AG20443 (cell line): ENCODE measurements at places on chromosomes 11 and 22.

- no peak for DNase-seq
These were observed 413.4 kb upstream of the LRRC4C start for GRCh38 chr11:41872870-41873269.

DNA sequence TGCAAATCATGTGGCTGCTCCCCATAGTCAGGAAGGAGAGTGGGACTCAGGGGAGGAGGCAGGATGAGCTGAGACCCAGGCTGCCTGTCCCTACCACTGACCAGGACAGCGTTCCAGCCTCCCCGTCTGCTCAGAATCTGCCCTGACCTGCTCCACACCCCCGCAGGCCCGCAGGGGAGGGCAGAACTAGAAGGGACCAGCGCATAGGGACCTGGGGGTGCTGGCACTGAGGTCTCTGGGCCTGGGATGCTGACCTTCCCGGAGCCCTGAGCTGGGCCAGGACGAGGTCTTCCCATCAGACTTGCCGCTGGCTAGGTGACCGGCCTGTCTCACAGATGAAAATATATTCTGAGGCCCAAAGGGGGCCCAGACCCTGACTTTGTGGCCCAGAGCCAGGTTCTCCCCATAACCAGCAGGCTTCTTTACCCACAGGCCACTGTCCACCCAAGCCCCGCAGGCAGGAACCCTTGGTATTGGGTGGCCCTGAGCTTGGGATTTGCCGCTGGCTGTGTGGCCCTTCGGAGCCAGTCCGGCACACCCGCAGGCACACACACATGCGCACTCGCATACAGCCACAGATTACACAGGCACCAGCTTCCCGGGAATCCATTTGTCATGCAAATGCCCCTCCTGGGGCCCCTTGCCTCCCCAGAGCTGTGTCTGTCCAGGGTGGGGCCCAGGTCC, 13.8 kb upstream of the PIM3 start:
- DNase-seq: no peak

DNA sequence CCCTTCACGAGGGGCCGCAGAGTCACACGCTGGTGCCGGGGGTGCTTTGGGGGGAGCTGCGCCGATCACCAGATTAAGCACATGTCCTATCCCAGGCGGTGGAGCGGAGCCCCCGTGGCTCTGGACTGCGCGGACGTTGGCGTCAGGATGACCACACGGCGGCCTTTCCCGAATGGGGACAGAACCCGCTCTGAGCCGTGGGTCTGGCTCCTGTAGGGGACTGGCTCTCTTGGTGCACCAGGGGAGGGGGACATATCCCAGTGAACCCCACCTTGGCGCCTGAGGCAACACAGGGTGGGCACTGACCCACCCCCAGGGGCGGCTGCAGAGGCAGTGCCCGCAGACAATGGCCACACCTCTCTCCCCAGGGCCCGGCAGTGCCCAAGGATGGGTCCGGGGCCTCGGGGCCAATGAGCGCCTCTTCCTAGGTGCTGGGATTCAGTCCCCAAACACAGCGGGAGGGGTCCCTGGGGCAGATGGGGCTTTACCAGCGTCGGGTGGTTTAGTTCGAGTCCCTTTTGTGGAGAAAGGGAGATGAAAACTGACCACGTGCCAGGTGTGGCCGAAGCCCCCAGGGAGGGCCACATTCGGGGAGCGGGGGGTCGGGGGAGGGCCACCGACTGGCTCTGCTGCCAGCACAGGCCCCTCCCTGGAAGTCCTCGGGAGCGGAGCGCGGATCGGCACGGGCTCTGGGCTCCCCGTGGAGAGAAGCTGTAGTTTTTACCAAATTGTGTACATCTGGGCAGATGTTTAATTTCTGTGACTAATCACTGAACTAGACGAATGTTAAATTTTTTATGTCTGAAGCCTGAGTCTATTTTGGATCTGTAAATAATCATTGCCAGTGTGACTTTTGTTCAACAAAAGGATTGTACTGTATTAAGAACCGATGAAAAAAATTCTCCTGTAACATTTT, 58.9 kb downstream of the GRAMD4 start:
- peak; percentile 76 for DNase-seq

DNA sequence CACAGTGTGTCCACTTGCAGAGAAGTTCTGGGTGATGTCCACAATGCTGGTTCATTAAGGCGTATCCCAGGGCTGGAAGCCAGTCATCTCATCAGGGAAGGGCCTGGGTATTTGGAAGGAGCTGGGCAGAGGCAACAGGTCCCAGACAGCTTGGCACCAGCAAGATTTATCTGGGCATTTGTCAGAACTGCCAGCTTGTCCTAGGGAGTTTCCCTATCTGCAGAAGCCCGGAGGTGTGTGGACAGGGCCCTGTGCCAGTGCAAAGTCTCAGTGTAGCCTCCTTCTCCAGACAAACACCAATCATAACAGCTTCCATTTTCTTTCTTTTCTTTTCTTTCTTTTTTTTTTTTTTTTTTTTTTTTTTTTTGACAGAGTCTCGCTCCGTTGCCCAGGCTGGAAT, 125.3 kb upstream of the TIMP3 start:
- no peak for DNase-seq

GRCh38 chr22:48950151-48950915, 877.3 kb downstream of the BRD1 start:
- no peak for DNase-seq

- no peak for DNase-seq
These were observed 18.1 kb downstream of the DRD4 start for GRCh38 chr11:655036-655726.

DNA sequence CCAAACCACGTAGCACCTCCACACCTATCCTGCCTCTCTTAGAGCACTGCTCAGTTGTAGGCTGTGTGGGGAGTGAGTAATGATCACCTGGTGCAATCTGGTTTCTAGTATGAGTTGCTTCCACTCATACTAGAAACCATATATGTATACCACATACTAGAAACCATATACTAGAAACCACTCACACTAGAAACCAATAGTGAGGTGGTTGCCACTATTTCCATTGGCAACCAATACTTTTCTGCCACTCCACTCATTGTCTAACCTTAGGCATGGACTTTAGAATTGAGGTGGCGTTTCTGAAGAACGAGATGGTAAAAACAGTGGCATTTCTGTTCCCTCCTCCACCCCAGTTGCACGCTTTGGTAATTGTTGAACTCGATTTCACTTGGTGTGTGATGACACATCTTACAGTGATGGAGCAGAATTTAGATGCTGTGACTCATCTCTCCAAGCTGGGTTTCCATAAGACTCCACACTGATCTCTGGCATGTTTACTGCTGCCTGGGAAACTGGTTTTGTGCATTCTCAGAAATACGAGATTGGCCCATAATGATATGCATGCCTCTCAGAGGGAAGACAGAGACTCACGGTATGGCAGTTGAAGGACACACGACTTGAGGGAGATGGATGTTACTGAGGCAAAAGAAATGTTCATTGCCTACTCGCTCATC, 82.9 kb downstream of the KIRREL3 start:
- peak; percentile 89 for DNase-seq

DNA sequence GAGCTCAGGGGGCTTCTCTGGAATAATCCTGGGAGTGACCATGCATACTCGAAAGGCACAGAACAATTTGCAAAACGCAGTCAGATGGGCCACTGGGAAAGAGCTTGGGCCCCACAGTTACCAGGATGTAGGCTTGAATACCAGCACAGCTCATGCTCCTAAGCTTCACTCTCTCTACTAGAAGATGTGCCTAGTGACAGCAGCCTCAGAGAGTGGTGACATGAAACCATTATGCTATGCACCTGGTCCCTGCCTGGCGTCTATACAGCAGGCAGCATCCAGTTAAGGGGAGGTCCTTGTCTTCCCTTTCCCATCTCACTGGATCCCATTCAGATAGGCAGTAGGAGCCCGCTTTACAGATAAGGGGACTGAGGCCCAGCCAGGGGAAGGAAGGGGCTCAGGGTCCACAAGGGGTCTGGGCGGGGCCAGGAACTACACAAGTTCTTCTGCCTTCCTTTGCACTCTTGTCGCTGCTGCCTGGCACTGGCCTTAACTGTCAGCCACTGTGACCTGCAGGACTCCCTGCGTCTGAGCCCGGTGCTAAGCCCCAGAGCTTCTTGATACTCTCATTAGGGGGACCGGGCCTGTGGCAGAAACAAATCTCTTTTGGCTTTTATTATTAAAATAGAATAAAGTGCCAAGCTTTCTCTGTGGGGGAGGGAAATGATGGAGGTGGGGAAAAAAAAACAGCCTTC, 21.2 kb upstream of the RASD2 start:
- DNase-seq: no peak

GRCh38 chr11:97218011-97218410, 828.2 kb downstream of the JRKL start:
- DNase-seq: no peak

- DNase-seq: no peak
These were observed 19.5 kb upstream of the CHKA start for GRCh38 chr11:68140496-68141245.

GRCh38 chr11:32259641-32260081, 168.8 kb downstream of the RCN1 start:
- no peak for DNase-seq

DNA sequence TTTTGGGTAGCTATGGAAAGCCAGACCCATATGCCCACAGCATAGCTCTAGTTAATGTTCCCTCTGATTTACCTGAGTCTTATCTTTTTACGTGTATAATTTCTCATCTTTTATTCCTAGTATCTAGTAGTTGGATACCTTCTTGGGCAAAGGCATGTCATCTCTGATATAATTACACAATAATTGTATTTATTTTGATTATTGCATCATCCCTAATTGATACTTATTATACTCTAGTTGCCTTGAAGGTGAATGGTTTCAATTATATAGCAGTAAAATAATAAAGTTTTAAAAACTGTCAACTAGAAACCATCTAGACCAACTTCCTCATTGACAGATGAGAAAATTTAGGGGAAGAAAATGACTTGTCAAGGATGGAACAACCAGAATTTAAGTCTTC, 347.3 kb downstream of the SOX6 start:
- no peak for DNase-seq

DNA sequence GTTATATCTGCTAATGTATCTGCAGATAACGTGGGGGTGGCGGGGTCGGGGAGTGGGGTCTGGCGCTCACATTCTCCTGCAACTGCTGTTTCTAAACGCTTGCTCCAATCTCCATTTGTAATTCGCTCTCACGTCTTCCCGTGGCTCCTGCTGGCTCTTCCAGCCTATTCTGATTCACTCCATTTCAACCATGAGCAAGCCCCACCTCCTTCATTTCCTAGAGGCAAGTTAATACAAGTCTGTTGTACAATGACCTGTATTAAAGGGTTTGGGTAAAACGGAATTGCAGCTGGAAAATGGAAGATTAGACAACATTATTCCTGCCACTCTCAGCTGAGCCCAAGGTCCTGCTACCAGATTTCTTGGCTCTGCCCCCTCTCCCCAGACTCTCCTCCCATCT, 132.3 kb downstream of the CSNK2A3 start:
- DNase-seq: no peak

DNA sequence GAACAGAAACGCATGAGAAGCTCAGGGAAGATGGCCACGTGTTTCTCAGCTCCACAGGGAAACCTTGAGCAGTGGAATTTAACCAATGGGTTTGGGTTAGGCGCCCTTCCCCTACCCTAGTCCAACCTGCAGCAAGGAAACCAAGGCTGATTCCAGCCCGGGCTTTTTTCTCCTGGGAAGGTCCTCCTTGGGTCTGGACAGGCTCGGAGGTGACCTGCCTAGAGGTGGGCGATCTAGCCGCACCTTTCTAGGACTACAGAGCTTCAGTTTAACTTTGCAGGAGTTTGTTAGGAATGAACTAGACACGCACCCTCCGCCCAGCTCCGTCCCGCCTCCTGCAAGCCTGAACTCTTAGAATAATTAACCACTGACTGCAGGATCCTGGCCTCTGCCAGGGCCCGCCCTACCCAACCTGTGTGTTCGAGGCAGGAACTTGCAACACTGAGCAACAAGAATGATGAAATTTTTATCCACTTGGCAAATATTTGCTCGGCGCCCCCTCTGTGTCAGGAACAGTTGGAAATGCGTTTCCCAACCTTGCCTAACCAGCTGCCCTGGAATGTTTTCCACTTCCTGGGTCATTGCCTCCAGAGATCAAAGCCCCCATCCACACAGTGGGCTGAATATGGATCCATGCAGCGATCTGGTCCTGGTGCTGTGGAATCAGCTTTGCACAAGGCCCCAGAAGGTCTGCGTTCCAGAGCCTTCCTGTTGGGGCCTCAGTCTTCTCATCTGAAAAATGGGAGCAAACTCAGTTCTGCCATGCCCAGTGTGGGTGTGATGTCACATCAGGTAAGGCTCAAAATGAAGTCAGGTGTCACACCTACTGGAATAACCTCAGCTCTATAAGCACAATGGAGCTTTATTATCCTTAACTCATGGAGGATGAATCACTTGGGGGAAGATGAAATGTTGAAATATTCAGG, 13.3 kb downstream of the MPST start:
- peak; percentile 66 for DNase-seq

DNA sequence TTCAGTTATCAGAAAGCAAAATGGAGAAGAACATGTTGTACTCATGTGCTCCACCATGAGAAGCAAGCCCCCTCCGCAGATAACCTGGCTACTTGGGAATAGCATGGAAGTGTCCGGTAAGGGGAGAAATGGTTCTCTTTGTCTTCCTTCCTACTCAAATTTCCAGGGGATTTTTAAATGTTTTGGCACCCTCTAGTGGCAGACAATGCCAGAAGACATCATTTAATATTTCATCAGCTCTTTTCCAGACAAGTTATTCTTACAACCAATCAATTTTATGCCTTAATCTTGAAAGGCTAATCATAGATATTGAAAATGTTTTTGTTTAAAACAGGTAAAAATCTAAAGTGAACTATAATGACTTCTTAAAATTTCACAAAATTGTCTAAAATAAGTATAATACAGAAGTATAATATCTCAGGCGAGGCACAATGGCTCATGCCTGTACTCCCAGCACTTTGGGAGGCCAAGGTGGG, 15.7 kb downstream of the CRTAM start:
- DNase-seq: peak; percentile 76

DNA sequence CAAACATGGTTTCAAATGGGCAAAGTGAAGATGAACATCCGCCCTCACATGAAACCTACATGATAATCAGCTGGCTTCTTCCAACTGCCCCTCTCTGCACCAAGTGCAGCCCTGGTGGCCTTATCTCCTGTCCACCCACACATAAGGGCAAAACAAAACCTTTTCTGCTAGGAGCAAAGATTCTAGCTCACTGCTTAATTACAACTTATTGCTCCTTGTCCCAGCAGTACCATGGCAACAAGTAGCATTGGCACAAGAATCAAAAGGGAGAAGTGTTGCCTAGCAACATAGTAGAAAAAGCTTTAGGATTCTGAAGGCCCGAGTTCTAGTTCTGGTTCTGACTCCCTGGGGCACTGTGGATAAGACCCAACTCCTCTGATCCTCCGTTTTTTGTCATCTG, 68.7 kb upstream of the BMAL1 start:
- no peak for DNase-seq

DNA sequence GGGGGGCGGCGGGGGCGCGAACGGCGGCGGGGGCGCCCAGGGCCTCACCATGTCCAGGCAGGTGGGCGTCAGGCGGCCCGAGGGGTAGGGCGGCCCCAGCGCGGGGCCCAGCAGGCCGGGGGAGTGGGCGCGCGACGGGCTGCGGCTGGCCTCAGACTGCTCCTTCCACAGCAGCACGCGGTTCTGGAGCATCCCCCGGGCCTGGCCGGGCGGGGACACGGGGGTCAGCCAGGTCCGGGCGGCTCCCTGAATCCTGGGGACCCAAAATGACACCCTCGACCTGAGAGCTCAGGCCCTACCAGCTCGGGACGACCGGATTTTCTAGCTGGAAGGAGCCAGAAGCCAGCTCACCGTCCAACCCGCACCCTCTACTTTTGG, 5.5 kb upstream of the SLC16A8 start:
- no peak for DNase-seq
